AG09319 (cell line): ENCODE measurements at places on chromosomes 5 and 9.
A peak's percentile ranks its signal among the peaks of the same experiment; 100 is the strongest.

DNA sequence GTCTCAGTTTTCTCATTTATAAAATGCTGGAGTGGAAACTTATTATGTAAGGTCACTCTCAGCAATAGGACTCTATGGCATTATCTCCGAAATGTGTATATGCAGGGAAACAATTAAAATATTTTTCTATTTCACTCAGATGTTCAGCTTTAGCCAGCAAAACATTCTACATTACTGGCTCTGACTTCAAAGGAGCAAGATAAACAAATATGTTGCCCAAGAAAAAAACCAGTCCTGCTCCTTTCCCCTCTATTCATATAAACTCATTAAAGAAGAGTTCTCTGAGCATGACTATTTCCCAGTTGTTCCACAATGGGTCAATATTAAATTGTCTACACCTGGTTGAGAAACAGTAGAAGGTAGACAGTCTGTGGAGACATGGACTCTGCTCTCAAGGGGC, 155.0 kb downstream of the NPR3 start:
- DNase-seq, result peak; percentile 31

GRCh38 chr5:113552620-113553019, 39.1 kb downstream of the YTHDC2 start:
- DNase-seq, result no peak

GRCh38 chr9:100640447-100641050, 62.7 kb downstream of the CAVIN4 start:
- DNase-seq, result no peak

- DNase-seq, result no peak
These were observed 56.4 kb upstream of the UBAC1 start for GRCh38 chr9:136017289-136018190.

- no peak for DNase-seq
These were observed 26.9 kb upstream of the CORO2A start for GRCh38 chr9:98219364-98219716.

GRCh38 chr9:130873966-130874365, 22.6 kb downstream of the QRFP start:
- DNase-seq, result no peak

DNA sequence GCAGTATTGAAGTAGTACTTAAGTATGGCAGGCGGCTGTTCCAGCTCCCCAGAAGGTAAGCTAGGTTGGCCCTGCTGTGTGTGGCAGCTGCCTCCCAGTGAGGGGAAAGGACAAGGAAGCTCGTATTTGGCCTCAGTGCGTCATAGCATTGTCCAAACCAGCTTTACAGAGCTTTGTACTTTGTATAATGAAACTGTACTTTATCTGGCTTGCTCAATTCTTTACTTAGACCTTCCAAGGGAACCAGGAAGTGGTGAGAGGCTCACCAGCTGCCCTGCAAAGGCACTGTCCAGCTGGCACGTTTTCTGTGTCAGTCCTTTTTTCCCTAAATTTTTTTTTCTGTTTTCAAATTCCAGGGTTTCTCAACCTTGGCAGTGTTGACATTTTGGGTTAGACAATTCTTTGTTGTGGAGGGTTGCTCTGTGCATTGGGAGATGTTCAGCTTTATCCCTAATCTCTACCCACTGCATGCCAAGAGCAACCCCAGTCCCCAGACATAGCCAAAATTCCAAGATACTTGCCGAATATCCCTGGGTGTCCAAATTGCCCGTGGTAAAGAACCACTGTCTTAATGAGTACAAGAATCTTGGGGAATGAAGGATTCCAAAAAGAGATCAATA, 474.5 kb downstream of the LRRC70 start:
- DNase-seq, result no peak

DNA sequence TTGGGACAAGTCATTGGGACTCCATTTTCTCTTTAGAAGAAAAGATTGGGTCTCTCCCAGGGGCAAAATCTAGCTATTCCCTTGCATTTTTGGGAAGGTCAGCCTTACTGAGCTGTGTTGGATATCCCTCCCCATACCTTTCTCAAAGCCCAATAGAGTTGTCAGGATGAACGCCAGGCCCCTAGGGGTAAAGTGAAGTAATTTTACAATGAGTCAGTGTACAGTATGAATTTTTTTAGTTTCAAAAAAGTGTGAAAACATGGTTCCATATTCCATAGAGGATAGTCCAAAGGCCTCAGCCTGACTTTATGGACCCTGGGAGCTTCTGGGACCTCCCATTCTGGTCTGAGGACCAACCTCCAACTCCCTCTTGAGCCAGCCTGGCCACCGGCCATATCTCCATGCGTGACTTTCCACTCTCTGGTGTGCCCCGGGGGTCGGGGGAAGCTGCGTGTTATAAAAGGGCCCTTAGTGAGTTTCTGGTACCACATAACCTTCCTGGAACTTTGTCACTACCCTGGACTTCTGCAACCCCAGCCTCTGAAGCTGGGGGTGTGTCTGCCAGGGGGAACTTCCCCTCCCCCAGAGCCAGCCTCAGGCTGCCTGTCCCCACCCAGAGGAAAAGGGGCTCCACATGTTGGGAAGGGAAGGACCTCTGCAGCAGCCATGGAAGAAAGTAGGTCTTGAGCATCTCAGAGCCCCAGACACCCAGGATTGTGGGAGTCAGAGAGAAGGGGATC, 52.4 kb upstream of the SYNPO start:
- no peak for DNase-seq

DNA sequence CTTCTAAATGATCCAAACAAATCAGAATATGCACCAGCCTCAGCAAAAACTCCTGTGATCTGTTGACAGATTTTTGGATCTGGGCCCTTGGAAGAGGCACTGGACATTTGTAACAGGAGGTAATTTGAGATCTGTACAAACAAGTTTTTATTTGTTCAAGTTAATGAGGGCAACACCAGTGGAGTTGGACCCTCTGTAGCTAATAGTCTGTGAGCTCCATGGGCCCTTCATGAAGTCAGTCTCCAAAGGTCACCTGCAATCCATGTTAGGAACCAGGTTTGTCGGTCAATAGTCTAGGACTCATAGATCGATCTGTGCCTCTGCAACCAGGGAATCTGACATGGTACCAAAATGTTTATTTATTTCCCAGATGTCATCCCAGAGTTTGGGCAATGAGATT, 40.9 kb downstream of the PAM start:
- no peak for DNase-seq

GRCh38 chr5:3382782-3383181, 212.8 kb upstream of the IRX1 start:
- no peak for DNase-seq
